ENCODE measurements at places on chromosomes 3 and 15.

GRCh38 chr3:49799761-49800160 lies at the start of gene CDHR4:
Gene CDHR4, minus strand, starts transcription at chr3:49799873. Its CDS starts 61 bp downstream, at chr3:49799812.
- DNase-seq = peak; percentile 39

DNA sequence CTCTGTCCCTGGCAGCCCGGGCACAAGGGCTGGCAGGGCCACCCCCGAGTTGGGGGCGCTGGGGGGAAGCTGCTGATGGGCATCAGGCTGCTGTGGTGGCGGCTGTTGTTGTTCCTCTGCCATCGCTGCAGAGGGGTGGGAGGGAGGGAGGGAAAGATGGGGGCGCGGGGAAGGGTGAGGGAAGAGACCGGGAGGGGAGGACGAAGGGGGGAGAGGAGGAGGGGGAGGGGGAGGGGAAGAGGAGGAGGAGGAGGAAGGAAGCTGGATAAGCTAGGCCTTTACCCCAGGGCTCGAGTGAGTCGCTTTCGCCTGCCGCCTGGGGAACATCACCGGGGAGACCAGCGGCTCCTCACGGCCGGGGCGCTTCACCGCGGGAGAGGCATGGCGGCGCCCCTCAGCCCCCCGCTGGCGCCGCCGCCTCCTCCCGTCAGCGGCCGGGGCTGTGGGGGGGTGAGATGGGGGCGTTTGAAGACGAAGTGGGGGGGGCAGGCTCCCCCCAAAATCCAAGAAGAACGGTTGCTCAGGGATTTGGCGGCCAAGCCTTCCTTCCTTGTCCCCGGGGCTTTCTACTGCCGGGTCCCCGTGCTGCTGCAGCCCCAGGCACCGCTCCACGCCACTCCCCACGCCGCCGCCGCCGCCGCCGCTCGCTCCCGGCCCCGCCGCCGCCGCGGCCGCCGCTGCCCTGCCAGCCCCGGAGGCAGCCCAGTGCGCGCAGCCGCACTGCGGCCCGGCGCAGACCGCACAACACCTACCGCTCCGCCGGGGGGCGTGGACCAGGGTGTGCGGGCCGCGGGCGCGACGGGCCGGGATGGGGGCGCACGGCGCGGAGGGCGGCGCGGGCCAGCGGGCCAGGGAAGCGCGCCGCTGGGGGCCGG lies at the start of gene RFX7:
Gene RFX7, minus strand, starts transcription at position 717 of the 875 bp plus-strand sequence. Its CDS starts 594 bp downstream, at position 123.
- DNase-seq = peak; percentile 91

GRCh38 chr3:153967260-153967659 lies 153.9 kb upstream of the ARHGEF26 start:
- no peak for DNase-seq

GRCh38 chr3:117842086-117842485 lies 1132.5 kb downstream of the TUSC7 start:
- no peak for DNase-seq

GRCh38 chr3:110799271-110799670 lies 272.3 kb upstream of the NECTIN3 start:
- no peak for DNase-seq

DNA sequence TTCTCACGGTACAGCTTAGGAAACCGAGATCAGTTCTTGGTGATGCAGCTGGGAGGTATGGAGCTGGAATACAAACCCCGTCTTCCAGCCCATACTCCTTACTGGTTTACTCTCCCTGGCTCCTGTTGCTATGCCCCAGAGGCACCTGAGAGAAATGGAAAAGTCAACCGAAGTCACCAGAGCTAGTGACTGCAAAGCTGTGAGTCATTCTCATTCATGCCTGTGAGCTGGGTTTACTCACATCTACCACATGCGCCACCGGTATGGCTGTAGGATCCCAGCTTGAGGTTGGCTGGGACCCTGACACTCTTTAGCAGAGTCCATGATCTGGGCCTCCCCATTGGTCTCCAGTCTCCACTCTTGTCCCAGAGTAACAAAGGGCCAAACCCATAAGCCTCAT lies 111.5 kb upstream of the ETV5 start:
- no peak for DNase-seq

GRCh38 chr3:173891272-173892100 lies 493.9 kb downstream of the NLGN1 start:
- DNase-seq = no peak

GRCh38 chr15:87609474-87609873 lies 647.1 kb downstream of the NTRK3 start:
- DNase-seq = no peak

DNA sequence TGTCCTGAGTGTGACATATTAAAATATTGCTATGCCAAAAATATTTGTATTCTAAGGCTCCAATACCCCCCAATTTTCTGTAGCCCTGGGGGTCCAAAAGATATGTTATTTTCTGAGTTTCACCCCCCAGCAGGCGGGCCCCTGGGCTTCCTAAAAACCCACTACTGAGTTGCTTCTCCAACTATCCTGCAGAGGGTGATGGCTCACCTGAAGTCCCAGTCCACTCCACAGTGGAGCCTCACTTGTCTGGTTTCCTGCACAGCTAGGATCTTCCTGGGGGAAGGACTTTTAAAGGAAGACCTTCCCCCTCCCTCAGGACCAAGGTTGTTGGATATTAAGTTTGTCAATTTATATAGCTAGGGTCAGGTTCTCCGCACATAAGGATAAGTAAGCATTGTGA lies 1181.4 kb downstream of the ROBO2 start:
- no peak for DNase-seq

GRCh38 chr15:39208187-39208586 lies 372.7 kb upstream of the THBS1 start:
- DNase-seq = no peak

- no peak for DNase-seq
These were observed 190.0 kb downstream of the EFHB start for GRCh38 chr3:19744047-19744446.

- no peak for DNase-seq
These were observed 84.4 kb downstream of the NR2F2 start for GRCh38 chr15:96414875-96415274.

DNA sequence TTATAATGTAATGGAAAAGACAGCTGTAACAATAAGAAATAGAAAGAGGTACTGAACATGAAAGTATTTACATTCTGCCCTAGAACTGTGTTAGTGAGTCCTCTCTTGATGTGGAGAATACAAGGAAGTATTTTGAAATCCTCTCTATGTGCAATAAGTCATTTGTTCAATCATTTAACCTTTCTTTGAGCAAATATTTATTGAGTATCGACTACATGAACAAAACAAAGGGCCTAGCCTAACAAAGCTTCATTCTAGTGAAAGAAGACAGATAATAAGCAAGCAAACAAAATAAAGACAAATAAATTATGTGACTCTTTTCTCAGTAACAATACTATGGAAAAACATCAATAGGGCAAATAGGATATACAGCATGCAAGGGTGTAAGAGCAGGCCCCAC lies 354.9 kb upstream of the ATP11B start:
- DNase-seq = no peak

DNA sequence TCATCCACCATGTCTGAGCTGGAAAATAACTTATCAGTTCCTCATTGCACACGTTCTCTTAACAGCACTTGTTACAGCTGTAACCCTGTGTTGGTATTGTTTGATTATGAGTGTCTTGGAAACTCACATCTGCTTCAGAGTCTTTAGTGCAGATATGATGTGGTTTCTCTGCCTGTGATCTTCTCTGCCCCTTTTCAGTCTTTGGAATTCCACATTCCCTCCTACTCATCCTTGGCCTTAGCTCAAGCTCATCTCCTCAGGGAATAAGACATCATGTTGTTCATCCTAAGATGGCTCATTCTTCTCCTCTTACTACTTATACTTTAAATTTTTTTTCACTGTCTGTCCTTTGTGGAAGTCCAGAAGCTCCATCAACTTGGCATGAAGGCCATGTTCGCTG lies 77.7 kb downstream of the SYNPR start:
- DNase-seq = no peak

DNA sequence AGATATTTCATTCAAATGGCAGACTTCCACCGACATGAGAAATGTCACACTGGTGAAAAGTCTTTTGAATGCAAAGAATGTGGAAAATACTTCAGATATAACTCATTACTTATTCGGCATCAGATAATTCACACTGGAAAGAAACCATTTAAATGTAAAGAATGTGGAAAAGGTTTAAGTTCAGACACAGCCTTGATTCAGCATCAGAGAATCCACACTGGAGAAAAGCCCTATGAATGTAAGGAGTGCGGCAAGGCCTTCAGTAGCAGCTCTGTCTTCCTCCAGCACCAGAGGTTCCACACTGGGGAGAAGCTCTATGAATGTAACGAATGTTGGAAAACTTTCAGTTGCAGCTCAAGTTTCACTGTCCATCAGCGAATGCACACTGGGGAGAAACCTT lies 8.6 kb upstream of the ZNF621 start:
- DNase-seq = no peak

- DNase-seq = peak; percentile 76
These were observed 808 bp downstream of the ARRDC4 start for GRCh38 chr15:97961067-97961954.

DNA sequence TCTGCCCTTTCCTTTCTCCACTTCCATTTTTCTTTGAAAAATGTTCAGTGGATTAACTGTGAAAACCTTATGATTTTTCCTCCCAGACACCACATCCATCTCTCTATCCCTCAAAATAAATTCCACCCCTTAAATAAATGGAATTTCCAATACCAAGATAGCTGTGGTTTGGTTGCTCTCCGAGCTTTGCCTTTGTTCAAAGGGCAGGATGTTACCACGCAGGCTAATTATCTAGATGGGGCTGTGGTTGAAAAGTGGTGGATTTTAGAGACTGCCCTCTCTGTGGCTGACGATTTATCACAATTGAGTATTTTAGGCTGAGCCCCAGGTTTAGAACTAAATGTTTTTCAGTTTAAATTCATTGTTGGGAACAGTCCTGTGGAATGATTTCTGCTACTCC lies 36.9 kb upstream of the CMSS1 start:
- DNase-seq = no peak

DNA sequence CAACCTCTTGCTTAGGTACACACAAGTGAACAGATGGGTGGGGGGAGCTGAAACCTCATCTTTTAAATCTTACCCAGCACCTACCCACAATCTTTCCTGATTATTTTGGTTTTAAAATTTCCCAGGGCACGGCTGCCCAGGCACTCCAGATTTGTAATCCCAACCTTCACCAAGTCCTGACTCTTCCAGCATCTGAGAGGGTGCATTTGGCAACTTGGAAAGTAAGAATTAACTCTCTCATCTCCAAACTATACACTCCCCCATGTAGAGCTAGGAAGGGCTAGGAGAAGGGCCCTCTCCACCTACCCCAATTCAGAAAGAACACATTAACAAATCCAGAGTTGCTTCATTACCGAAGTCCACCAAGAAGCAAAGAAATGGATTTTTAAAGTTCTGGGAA lies 41.7 kb upstream of the PRICKLE2 start:
- DNase-seq = no peak

- no peak for DNase-seq
These were observed 31.7 kb downstream of the SPINK8 start for GRCh38 chr3:48301800-48302166.

DNA sequence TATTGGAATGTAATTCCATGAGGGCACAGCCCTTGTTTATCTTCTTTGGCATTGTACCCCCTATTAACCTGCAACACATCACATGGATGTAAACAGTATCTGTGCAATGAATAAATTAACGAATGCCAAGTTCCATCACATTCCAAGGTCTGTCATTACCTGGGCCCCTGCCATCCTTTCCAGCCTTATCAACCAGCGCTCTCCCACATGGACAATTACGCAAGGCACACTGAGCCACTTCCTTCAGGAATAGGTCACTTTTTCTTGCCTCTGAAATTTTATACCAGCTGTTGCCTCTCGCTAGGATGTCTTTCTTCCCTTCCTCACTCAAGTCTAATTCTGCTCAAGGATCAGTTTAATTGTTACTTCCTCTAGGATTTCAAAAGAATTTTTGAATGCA lies 1051.8 kb upstream of the CFAP20DC start:
- peak; percentile 41 for DNase-seq

- DNase-seq = no peak
These were observed 22.9 kb upstream of the PRICKLE2 start for GRCh38 chr3:64247991-64248646.

DNA sequence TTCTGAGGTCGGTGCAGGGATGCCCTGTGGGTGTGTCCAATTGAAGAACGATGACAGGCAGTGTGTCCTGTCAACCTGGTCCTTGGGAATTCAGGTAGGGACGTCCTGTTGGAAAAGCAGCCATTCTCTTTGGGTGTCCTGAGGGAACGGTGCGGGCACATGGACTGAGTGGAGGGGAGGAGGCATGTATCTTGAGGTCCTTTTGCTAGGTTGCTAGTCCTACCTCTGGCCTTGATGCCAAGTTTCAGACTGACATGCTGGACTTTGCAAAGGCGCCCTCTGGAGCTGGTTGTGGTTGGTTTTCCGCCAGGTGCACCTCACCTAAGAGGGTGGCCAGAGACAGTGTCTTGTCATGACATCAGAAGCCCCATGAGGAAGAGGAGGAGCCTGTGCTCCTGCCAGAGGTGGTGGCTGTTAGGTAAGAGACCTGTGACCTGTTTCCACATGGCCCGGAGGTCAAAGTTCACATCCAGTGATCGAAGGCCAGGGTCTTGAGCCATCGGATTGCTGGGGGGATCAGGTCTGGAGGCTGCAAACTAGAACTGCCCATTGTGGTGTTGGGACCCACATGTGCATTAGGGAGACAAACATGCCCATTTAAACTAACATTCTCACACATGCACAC lies 106.3 kb downstream of the SNRPN start:
- no peak for DNase-seq

GRCh38 chr3:37126856-37127255 lies 47.5 kb downstream of the LRRFIP2 start:
- DNase-seq = no peak

DNA sequence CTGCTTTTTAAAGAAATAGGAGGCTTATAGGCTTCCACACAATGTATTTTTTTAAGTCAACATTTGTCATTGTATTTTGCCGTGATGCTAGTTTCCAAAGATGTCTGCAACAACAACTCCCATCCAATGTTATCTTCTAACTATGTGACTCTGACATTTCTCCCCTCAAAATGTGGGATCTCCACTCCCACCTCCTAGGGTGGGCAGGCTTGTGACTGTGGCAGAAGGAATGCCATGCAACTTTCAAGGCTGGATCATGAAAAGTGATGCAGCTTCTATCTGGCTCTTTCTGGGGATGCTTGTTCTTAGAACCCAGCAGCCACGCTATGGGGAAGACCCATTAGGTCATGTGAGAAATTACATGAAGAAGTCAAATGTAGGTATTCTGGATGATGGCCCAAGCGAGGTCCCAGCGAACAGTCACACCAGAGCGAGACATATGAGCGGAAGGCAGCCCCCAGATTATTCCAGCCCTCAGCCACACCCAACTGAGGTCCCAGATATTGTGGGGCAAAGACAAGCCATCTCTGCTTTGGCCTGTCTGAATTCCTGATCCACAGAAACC lies 124.3 kb downstream of the BDH1 start:
- DNase-seq = no peak

DNA sequence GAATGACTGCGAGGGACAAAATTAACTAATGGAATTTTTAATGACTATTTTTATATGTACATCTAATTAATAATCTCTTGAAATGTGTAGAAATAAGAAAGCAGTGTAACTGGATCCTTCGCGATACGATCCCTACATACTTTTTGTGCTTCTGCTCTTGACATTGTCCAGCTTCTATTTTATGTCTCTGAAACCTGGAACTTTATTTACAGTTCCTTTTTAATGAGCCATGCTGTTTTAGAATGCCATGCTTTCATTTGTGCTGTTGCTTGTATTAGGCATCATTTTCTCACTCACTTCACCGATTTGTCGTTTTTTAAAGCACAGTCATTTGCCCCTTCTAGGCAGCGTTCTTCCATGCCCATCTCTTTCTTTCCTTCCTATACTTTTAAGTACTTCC lies 301.3 kb downstream of the EDEM1 start:
- no peak for DNase-seq

GRCh38 chr15:66701422-66702034 lies 508 bp upstream of the SMAD6 start:
- peak; percentile 71 for DNase-seq

All from left ventricle myocardium superior (tissue), 1 donor.